ENCODE measurements at places on chromosomes 2 and 18.
A peak's percentile ranks its signal among the peaks of the same experiment; 100 is the strongest.

GRCh38 chr2:175884697-175885393 lies 117.2 kb downstream of the LNPK start:
- no peaks in the 10 kb centered on the region for H3K4me1 ChIP-seq
- H3K36me3 ChIP-seq, result no peaks in the 10 kb centered on the region
- H3K27me3 ChIP-seq, result peaks cover 14% of the 10 kb centered on the region
- H3K4me3 ChIP-seq, result no peak overlapping the region
- DNase-seq, result no peak

- no peaks in the 10 kb centered on the region for H3K27me3 ChIP-seq
- no peaks in the 10 kb centered on the region for H3K4me1 ChIP-seq
- H3K4me3 ChIP-seq, result no peak overlapping the region
- DNase-seq, result no peak
- peaks cover 6% of the 10 kb centered on the region for H3K36me3 ChIP-seq
Measured at GRCh38 chr2:23809150-23809549, 117.8 kb downstream of the ATAD2B start.

- H3K4me1 ChIP-seq, result no peaks in the 10 kb centered on the region
- no peak overlapping the region for H3K27ac ChIP-seq
- no peaks in the 10 kb centered on the region for H3K36me3 ChIP-seq
Measured at GRCh38 chr2:239715202-239715601, 309.9 kb downstream of the NDUFA10 start.

GRCh38 chr2:32427672-32428610 lies 71.1 kb downstream of the BIRC6 start:
- peak overlapping the region; percentile 6 for H3K27ac ChIP-seq
- no peak for DNase-seq
- H3K36me3 ChIP-seq, result peaks cover 14% of the 10 kb centered on the region
- H3K27me3 ChIP-seq, result no peaks in the 10 kb centered on the region

- DNase-seq, result no peak
- no peak overlapping the region for H3K27ac ChIP-seq
- peaks cover 40% of the 10 kb centered on the region for H3K36me3 ChIP-seq
- no peaks in the 10 kb centered on the region for H3K27me3 ChIP-seq
- H3K4me1 ChIP-seq, result no peaks in the 10 kb centered on the region
- no peak overlapping the region for H3K4me3 ChIP-seq
Measured at GRCh38 chr2:11264007-11264406, 80.4 kb downstream of the ROCK2 start.

Measured in HepG2 (cell line).